ENCODE measurements at places on chromosomes 2 and 18.

- DNase-seq: no peak
Measured at GRCh38 chr2:143030127-143030526, 99.1 kb upstream of the ARHGAP15 start.

DNA sequence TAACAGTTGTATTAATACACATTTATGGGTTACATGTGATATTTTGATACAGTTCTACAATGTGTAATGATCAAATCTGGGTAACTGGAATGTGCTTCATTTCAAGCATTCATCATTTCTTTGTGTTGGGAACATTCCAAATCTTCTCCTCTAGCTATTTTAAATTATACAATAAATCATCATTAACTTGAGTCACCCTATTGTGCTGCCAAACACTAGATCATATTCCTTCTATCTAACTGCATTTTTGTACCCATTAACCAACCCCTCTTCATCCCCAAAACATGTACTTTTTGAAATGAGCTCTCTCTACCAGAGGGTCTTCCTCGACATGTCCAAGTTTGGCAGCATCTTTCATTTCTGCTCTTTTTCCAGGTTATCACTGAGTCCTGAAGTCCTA lies 81.1 kb upstream of the TTC39C start:
- no peak for DNase-seq

DNA sequence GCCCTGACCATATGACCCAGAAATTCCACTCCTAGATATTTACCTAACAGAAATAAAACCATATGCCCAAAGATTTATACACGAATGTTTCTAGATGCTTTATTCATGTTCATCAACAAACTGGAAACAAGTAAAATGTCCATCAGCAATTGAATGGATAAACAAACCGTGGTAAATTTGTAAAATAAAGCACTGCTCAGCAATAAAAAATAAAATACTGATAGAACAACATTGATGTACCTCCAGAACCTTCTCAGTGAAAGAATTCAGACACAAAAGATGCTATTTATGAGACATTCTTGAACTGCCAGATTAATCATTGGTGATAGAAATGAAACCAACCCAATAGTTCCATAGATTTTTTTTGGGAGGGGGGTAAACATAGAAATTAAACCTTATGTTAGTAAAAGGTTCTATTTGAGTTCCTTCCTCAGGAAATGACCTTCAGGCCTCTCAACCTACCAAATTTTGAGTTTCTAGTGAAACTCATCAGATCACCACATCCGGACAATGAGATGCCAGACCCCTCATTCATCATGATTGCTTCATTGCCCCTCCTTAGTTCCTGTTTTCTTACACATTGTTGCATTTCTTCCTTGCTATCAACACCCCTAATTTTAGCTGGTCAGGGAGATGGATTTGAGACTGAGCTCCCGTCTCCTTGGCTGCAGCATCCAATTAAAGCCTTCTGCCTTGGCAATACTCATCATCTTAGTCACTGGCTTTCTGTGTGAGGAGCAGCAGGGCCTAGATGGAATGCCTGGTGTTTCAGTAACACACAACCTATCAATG lies 203.5 kb downstream of the LPIN1 start:
- no peak for DNase-seq

GRCh38 chr2:235235977-235236767 lies 257.7 kb upstream of the AGAP1 start:
- no peak for DNase-seq

DNA sequence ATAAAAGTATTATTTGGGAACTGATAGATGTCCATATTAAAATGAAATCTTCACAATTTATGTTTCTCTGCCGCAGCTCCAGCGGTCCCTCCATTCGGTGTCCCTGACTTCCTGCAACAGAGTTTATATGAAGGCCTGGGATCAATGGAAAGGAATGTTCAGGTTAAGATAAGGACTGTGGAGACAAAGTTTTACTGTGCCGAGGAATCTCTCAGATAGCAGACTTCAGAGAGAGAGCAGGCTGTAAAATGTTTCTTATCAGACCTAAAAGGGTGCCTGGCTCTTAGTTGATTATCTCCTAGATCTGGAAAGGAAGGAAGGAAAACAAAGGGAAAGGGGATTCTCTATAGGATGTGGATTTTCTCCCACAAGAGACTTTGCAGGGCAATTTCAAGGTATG lies 193.7 kb upstream of the PIEZO2 start:
- DNase-seq: no peak

- no peak for DNase-seq
Measured at GRCh38 chr2:160005476-160005875, 56.9 kb downstream of the PLA2R1 start.

- no peak for DNase-seq
Measured at GRCh38 chr18:62280058-62280457, 45.1 kb upstream of the TNFRSF11A start.

DNA sequence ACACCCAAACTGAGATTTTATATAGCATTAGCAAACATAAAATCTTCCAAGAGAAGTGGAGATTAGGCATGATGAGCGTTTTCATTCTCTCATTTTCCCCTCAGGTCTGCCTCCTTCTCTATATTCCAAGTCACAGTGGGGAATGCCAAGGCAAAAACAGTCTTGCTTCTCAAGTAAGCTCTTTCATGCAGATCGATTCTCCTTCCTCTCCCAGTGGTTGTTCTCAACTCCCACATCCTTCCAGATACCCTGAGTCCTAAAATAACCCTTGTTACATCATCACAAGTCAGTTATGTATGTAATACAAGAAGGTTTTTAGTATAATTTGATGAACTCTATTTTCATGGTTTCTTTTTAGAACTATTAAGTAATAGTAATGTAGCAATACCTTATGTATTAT lies 150.6 kb downstream of the TXNL1 start:
- no peak for DNase-seq

DNA sequence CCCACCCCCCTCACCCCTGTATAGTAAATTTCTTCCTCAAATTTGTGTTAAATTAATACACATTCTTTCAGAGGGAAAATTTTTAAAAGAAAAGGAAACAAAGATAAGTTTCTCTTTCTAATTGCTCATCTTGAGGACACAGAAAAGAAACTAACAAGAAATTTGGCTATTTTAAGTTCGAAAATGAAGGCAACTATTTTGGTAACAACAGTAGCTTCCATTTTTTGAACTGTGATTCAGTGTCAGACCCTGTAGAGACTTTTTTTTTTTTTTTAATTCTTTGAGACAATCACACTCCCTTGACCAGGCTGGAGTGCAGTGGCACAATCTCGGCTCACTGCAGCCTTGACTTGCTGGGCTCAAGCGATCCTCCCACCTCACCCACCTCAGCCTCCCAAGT lies 194.9 kb downstream of the SS18 start:
- no peak for DNase-seq

DNA sequence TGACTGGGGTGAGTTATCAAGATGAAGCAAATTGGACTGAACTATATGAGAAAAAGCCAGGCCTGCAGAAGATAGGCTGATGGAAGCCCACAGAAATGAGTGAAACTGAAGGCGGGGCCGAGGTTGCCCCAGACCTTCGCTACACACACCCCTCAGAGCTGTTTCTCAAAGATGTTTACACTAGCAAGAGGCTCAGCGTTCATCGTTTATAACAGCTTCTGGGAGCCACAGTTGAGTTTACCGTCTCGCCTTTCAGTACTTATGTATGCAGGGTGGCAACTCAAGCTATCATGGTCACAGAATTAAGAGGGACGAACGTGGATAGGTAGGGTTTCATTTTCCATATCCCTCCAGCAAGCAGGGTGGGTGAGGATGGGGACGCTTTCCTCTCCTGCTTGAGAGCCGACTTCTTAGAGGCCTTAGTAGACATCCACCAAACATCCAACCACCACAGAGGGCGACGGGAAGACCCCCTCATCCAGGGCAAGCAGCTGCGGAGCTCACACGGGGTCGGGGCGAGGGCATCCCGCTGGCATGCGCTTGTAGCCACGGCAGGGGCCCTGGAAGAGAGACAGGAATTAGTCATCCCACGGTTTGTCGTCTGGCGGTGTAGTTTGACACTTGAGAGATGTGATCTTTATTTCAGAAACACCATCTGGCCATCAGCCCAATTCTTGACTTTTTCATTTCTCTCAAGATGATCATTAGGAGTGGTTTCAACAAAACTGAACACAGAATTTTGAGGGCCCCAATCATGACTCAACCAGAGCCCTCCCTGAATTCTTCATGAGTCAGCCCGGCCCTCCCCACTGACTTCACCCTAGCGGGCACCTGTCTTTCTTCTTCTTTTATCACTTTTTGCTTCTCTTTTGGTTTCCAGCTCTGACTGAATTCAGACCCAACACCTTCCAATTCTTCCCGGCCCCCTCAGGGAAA lies 109.1 kb upstream of the CTDP1 start:
- DNase-seq: no peak

- DNase-seq: no peak
Measured at GRCh38 chr2:168526641-168527040, 70.6 kb downstream of the CERS6 start.

GRCh38 chr18:75089748-75090327 lies 119.1 kb downstream of the PTGR3 start:
- no peak for DNase-seq

DNA sequence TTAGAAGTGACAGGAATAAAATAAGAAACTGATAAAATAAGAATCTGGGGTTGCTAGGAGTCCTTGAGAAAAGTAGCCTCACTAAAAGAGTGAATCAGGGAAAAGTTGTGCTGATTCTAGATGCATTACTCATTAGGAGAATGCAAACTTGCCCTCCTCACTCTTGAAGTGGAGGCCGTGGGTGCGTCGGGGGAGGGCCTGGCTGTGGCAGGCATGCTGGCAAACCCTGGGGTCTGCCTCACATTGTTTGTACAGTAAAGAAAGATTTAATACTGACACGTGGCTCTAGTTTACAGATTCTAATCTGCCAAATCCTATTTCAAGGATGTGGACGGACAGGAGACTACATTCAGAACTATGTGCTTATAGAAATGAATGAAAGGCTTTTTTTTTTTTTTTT lies 41.9 kb downstream of the TANC1 start:
- no peak for DNase-seq

GRCh38 chr2:183292028-183292427 lies 167.8 kb downstream of the NUP35 start:
- no peak for DNase-seq

- DNase-seq: no peak
Measured at GRCh38 chr2:231991664-231992063, 30.2 kb downstream of the DIS3L2 start.

GRCh38 chr18:12287684-12288402 lies 20.2 kb upstream of the TUBB6 start:
- peak; percentile 95 for DNase-seq

- DNase-seq: no peak
Measured at GRCh38 chr2:96470109-96470508, 35.0 kb downstream of the NEURL3 start.

DNA sequence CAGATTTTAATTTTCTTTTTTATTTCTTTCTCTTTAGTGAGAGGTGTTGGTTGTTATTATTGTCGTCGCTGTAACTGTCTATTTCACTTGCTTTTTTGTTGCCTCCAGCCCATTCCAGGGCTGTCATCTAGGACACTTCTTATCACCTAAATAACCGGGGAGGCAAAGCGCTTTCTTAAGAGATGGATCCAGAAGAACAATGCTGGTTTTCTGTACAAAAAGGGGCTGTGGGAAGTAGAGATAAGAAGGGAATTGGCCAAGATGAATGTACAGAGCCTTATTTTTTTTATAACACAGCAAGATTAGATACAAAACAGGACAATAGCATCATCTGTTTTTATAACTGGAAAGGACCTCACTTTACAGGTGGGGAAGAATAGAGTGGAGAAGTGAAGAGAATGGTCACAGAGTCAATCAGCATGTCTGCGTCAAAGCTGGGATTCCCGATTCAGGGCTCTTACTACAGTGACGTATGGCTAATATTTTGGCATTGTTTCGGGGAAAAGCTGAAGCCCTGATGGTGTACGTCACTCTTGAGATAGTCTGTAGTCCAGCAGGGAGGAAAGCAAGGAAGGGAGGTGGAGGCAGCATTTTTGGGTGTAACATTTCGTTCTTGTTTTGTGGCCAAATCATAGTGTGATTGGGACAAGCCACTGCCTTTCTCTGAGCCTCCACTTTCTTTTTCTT lies 23.2 kb downstream of the IL1B start:
- no peak for DNase-seq

DNA sequence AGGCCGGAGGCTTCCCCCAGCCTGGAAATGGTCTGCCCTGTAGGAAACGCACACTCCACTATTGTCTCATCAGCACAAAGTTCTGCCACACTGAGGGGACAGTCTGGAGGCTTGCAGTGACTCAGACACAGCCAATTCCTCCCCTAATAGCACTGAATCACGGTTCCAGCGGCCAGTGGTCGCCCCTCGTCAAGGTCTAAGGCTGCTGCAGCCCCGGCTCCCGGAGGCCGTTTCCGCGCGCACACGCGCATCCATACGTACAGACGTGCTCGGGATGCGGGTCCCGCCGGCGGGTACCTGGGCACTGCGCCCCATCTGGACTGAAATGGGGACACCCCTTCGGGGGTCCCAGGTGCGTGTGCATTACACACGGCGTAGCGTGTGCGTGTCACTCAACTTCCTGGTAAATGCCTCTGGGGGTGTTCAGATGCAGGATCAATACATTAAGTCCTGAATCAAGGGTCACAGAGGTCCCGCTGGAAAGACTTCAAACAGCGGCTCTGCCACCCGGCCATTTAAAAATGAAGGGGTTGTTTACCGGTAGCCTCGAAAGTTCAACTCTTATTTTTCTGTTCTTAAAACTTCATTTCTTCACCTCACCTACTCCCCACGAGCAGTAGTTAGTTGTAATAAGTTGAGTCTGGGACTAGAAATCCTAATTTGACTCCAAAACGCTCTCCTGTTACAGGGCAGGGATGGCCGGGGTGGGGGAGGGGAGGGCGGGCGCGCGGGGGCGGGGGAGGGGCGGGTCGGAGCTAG lies 572 bp upstream of the ZNF516 start:
- DNase-seq: no peak

DNA sequence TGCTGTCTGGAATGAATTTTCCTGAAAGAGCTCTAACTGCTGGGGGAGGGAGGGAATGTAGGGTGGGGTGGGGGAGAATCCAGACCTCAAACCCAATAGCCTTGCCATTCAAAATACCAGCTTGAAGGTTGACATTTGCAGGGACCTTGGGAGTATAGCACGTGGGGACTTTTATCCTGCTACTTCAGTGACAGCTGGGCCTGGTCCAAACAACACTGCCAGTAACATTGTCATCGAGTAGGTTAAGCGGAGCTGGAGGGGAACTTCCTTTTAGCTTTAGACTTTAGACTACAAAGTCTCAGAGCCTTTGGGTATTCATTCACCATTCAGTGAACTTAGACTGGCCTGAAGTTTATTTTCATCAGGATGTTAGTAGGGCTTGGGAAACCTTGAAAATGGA lies 248.7 kb downstream of the MEIS1 start:
- DNase-seq: no peak

DNA sequence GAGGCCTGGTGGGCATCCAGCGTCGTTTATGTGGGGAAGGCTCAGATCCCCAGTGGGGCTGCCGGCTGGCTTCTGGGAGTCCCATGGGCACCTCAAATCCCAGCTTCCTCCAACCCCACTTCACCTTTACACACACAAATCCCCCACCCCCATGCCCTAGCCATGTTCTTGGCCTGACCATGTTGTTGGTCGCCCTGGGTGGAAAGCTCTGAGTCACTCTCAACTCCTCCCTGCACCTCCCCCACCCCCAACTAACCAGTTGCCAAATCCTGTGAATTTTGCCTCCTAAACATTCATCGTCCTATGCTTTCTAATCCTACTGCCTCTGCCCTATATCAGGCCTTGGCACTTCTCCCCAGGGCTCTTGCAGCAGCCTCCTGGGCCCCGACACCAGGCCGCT lies 6.4 kb downstream of the TNS1 start:
- DNase-seq: no peak

- DNase-seq: peak; percentile 87
Measured at GRCh38 chr18:27843783-27844777, 332.9 kb downstream of the CDH2 start.

Measured in HS-27A (cell line).